ENCODE measurements at places on chromosomes 13 and 19.

- no peak for DNase-seq
Measured at GRCh38 chr19:1648920-1649541, 3.4 kb downstream of the TCF3 start.

DNA sequence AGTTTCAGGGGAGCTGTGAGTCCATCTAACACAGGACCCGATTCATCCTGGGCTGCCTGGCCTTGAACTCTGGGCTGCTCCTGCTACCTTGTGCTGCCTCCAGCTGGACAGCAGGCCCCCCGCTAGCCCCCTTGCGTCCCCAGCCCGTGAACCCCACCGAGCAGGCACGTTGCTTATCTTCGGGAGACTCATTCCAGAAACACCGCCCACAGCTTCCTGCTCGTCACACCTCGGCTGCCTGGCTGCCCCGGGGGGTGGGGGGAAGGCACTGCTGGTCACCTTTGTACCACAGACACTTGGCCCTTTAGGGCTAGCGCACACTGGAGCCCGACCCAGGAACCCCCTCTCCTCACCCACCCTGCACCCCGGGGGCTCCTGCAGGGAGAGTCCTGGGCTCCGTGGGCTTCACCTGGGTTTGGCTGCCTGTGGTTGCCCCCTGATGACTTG is 48.1 kb downstream of the CRTC1 start:
- no peak for DNase-seq

- DNase-seq = peak; percentile 75
Measured at GRCh38 chr13:41458761-41459431, 1.5 kb downstream of the RGCC start.

GRCh38 chr13:39777021-39777420 is 121.6 kb downstream of the COG6 start:
- no peak for DNase-seq

- no peak for DNase-seq
Measured at GRCh38 chr13:112220296-112220875, 153.4 kb downstream of the SOX1 start.

DNA sequence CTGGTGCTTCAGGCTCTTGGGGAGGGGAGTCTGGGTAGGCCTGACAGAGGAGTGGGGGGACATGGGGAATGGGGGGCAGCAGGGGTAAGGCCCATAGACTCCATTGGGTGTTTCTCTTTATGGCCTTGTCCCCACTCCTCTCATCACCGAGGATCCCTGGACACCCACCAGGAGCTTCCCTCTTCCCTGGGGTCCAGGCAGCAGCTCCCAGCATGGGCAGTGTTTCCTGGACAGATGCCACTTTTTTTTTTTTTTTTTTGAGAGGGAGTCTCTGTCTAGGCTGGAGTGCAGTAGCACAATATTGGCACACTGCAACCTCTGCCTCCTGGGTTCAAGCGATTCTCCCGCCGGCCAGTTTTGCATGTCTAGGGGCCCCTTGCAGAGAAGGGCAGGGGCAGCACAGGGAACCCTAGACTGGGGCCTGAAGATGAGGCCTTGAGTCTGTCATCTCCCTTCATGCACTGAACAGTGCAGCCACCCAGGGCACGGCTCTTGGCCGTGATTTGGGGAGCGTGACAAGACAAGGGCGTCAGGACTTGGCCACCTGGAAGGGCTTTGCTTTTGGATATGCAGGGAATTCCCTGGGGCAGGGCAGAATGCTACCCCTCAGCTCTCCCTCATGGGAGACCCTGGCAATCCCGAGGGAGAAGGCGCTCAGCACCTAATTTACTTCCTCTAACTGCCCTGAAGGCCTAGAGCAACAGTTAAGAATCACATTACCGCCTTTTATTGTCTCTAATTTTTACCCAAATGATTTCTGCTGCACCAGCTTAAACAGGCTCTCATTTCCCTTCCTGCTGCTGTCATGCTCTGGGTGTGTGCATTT is 213.9 kb upstream of the ZNF536 start:
- DNase-seq = no peak

DNA sequence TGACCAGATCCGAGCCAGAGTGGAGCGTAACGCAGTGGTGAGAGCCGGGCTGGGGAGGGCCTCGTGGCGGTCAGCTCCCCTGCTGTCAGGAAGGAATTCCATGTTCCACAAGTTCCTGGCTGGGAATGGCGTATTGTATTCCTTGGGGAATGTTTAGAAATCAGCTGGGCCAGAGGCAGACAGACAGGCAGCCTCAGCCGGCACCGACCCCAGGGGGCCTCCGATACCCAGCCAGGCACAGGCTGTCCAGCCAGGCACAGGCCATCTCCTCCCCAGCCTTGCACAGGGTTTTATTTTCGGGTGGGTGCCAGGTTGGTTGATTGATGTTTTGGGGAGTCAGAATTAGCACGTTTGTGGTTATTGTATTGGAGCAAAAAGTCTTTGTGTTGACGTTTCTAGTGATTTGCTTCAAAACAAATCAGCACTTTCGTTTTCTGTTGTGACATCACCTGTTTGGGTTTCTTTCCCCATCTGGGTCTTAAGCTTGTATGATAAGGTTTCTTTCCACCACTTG is 126.6 kb upstream of the MCF2L start:
- no peak for DNase-seq

GRCh38 chr13:98508280-98508679 is 68.6 kb downstream of the STK24 start:
- no peak for DNase-seq

GRCh38 chr13:110555601-110556223 is 5.8 kb downstream of the RAB20 start:
- no peak for DNase-seq

- DNase-seq = peak; percentile 72
Measured at GRCh38 chr19:14434543-14435319, 1.6 kb downstream of the PKN1 start.

GRCh38 chr13:36163809-36164308 is 32.7 kb upstream of the DCLK1 start:
- no peak for DNase-seq

DNA sequence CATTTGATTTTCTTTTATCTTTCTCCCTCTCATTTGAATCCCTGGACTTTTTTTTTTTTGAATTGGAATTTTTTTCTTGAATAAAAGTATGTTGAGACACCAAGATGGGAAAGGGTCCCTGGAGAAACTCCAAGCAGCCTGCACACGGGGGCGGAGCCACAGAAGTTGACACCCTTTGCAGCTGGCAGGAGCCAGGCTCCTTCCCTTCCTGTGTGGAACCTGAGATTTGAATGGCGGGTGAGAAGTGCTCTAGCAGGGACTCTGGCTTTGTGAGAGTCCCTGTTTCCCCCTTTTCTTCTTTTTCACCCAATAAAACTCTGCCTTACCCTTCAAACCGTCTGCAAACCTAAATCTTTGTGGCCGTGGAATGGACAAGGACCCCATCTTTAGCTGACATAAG is 1381.0 kb upstream of the MIR17HG start:
- no peak for DNase-seq

DNA sequence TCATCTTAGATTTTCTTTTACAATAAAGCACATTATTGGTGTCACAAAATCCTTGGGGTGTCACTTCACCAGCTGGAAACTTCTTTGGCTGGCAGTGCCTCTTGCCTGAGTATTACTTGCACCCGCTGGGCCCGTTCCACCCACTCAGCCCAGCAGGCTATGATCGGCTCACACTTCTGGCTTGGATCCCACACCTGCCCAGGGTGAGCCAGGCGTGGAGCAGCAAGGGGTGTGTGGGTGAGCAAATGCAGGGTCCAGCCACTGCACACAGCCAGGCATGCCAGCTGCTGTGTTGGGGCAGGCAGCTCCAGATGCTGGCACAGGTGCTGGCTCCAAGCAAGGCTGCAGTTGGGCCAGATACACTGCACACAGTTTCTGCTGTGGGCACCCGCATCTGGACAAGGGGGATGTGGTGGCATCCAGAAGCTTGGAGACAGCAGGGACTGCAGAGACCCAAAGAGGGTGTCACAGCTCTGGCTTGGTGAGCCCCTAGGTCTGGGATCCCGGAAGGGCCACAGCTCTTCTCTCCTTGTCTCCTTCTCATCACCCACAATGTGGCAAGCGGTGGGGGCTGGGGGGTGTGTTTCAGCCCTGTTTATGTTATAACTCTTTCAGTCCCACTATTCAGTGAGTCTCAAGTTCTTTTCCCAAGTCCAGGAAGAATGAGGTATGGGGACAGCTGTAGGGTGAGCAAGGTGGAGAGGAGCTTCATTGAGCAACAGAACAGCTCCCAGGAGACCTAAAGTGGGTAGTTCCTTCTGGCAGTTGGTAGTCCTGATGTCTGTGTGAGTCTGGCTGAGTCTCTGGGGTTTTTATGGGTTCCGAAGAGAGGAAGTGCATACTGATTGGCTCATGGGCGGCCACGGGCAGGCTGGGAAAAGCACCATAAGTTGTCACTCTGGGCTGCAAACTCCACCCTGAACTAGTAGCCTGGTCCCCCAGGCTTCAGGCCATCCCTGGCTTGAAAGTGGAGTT is 25.3 kb upstream of the TBC1D4 start:
- no peak for DNase-seq

GRCh38 chr13:97549201-97549600 is 115.2 kb downstream of the RAP2A start:
- DNase-seq = no peak

GRCh38 chr19:3710265-3710812 is 2.2 kb downstream of the TJP3 start:
- DNase-seq = no peak

GRCh38 chr19:22945560-22945959 is 57.4 kb downstream of the ZNF728 start:
- DNase-seq = peak; percentile 3

DNA sequence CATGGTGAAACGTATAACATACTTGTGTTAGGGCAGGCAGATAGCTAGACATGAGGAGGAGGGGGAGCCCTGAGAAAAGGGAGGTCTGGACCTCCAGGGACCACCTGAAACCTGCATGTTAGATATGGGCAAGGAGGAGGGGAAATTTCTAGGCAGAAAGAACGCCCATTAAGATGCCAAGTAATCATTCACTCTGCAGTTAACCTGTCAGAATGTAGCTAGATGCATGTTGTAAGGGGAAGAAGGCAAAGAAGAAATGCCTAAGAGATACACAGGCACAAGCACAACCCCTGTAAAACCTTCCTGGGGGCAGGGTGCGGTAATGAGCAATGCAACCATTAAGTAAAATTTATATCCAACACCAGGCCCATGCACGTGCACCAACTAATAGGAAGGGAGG is 1055.3 kb upstream of the SPRY2 start:
- DNase-seq = no peak

GRCh38 chr13:80591976-80592740 is 251.2 kb upstream of the SPRY2 start:
- no peak for DNase-seq

DNA sequence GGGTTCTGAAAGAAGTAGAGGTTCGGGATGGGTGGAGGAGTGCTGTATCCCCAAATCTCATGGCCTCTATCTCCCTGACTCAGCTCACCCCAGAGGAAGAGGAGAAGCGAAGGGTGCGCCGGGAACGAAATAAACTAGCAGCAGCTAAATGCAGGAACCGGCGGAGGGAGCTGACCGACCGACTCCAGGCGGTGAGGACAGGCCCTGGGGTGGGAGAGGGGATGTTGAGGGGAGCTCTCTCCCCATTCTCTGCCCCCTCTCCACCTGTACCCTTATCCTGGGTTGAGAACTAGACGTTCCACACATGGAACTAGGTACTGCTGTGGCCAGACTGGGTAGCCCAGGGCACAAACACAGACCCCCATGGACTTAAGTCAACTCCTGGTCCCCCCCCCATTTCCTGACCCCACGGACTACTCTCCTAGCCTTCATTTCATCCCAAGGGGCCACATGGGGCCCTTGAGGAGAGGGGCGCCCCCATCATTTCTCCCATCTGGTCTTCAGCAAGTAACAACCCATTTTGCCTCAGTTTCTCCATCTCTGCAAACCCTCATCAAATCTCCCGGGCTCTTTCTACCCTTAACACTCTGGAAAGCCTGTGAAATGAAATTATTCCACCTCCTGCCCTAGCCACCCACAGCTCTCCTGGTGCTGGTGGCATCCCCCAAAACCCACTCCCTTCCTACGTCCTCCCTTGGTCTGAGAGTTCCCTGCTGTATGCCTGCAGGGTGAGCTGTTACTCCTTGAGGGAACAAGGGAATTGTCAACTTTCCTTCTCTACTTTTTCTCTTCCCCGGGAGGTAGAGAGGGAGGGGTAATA is 3.5 kb downstream of the FOSB start:
- no peak for DNase-seq

DNA sequence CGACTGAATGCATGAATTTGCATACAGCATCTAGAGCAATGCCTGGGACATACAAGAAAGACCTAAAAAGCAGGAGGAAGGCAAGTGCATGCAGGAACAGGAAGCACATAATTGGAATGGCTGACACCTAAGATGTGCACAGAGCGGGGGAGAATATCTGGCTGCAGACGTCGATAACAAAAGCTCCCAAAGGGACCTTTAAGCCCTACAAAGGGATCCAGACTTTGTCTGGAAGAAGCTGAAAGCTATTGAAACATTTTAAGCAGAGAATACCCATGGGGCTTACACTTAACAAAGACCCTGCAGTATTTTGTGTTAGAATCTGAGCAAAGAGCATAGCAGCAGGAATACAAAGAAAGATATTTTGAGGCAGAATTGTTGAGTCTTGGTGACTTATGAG is 107.4 kb upstream of the CLDN10 start:
- DNase-seq = no peak

GRCh38 chr19:55376241-55376933 is at the start of gene TMEM190:
Gene TMEM190 (plus strand): TSS chr19:55376826. CDS start chr19:55376854, 28 bp downstream.
- DNase-seq = no peak

DNA sequence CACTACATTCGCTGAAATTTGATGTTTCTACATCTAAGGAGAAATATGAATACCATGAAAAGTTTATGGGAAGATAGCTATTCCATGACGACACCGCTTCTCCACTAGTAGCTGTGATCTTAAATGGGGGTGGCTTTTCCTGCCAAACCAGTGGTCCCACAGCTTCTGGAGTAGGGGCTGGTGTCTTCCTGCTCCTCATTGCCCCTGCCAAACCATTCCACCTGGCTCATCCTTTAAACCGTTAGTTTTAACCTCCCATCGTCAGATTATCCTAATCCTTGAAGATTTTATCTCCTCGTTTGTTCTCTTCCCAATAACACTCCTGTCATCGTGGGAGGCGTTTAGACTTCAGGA is 568 bp upstream of the ZNF230 start:
- no peak for DNase-seq

DNA sequence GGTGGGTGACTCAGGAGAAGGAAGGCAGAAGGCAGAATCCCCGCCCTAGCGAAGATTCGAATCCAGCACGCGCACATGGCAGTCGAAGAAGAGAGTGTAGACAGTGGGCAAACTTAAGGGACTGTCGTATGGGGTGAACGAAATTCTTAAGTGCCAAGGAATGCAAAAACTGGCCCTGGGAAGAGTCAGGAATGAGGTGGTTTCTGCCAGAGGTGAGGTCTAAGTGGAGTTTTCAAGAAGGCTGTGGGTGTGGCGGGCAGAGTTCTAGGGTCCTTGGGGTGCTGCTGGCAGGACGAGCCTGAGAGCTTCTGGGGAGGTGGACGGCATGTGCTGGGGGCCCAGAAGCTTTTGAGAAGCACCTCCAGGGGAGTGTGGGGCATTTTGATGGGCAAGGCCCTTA is 63.9 kb upstream of the RNF113B start:
- no peak for DNase-seq

Data from activated naive CD4-positive, alpha-beta T cell treated with anti-CD3 and anti-CD28 coated beads, Interleukin-2, amount 50 U/mL, for 72 hours (primary cell).